ENCODE measurements at places on chromosomes 3 and 15.

GRCh38 chr3:135240426-135240825, 445.4 kb downstream of the EPHB1 start:
- no peak for DNase-seq

DNA sequence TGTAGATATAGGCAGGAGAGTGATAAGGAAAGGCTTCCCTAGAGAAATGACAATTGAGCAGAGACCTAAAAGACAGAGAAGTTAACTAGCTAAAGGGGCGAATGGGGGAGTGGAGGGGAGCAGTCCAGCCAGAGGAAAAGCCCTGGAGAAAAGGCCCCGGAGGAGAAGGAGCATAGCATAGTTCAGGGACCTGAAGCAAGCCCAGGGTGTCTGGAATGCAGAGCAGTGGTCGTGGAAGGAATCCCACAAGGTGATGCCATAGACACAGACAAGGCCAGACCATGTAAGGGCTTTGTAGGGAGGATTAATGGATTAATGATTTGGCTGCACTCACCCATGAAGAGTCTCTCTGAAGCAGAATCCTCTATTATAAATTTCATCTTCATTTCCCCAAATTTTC, 45.8 kb upstream of the LRRN1 start:
- DNase-seq: no peak

DNA sequence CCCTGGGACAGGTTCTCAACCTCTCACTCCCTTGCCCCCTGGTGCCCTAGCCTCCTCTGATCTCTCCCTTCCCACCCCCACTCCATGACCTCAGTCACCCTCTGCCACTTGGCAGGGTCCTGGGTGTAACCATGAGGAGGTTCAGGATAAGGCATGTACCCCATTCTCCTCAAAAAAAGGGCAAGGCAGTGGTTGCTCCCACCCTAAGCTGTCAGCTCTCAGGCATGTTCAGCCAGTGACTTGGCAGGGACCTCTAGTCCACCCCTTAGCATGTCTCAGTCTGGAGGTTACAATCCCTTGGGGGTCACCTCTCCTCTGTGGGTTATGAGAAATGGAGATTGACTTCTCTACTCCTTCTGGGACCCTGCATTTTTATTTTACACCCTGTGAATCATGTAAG, 11.0 kb upstream of the BOC start:
- no peak for DNase-seq

DNA sequence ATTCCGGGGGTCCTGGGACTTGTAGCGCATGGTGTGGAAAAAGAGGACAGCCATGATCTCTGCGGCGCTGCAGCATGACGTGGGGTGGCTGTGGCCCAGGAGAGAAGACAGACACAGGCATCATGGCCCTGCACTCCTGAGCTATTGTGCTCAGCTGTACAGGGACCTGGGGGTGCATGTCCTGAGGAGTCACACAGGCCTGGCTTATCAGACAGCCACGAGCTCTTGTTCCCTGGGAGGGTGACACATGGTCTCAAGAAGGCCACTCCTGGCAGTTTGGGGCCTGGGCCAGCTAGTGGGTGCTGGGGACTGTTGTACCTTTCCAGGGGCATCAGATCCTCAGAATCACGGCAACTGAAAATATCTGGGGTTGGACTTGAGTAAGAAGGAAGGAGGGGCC, 13.7 kb downstream of the TKT start:
- DNase-seq: no peak

DNA sequence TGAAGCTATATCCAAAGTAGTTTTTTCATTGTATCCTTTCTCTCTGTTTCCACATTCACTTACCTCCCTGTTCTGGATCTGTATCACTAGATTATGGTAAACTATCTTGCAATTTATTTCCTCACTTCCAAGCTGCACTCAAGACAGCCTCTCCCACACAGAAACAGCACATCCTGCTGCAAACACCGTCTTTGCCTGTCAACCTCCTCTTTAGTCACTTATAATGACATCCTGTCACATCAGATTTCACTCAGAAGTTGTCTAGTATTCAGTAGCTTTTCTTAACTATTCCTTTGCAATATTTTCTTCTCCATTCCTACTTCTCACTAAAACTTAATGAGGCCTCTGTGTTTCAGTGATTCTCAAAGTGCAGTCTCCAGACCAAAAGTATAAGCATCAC, 490.8 kb downstream of the IGSF11 start:
- no peak for DNase-seq

Measured in NCI-H1092 (cell line).